Tibial nerve (tissue), 4 donors: ENCODE measurements at places on chromosomes 1 and 21. TPM values are rescaled to one million over a fixed set of nuclear protein-coding genes. Genes with fewer than 3 reads are reported as not detected.
A peak's percentile ranks its signal among the peaks of the same experiment; 100 is the strongest.

DNA sequence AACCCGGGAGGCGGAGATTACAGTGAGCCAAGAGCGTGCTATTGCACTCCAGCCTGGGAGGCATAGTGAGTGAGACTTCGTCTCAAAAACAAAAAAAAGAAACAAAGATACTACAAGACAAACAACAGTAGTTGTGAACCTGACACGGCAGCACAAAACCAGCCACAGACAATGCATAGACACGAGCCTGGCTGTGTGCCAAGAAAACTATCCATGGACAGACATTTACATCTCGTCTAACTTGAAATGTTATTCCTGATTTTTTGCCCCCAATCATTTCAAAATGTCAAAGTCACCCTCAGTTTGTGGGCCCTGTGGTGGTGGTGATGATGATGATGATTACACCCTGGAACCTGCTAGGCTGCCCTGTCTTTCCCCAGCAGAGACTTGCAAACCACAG lies 6.3 kb downstream of the KLHL21 start:
- no peak overlapping the region for H3K4me3 ChIP-seq
- H3K36me3 ChIP-seq, result peaks cover 47% of the 10 kb centered on the region
- H3K27ac ChIP-seq, result no peak overlapping the region
- no peak for DNase-seq

DNA sequence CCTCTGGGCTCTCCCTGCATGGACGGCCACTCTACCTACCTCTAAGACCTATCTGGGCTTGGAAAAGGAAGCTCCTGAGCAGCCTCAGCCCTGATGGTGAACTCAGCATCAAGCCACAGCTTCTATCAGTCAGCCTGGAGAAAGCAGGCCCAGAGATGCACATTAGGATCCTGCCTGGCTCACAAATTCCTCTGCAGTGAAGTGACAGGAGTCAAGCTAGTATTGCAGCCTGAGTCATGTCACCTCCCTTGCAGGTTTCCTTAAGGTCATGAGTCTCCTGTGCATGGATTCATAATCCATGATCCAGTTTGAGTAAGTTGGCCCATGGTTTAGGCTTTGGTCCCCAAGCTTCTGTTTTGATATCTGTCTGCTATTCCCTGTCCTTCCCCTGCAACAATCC lies 37.9 kb upstream of the DUSP10 start:
- no peaks in the 10 kb centered on the region for H3K27me3 ChIP-seq
- no peaks in the 10 kb centered on the region for H3K4me1 ChIP-seq
- no peak overlapping the region for H3K27ac ChIP-seq
- DNase-seq, result no peak
- H3K4me3 ChIP-seq, result no peak overlapping the region
- H3K36me3 ChIP-seq, result no peaks in the 10 kb centered on the region

DNA sequence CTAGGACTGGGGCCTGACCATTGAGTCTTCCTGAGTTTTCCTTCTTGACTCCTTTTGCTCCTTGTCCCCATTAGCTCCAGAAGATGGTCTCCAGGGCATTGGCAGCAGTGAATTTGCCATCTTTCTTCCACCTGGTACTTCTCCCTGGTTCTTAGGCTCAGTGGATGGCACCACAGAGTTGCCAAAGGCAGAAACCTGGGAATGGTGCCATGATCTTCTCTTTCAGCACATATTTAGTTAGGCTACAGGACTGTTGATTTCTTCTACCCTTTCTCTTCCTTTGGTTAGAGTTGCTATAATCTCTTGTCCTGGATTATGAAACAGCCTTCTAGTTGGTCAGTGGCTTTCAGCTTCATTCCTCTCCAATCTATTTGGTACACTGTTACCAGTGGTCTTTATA lies 6.2 kb downstream of the ZBTB40 start:
- H3K4me3 ChIP-seq, result no peak overlapping the region
- no peaks in the 10 kb centered on the region for H3K36me3 ChIP-seq
- H3K27me3 ChIP-seq, result no peaks in the 10 kb centered on the region
- DNase-seq, result no peak

- H3K36me3 ChIP-seq, result peaks cover 29% of the 10 kb centered on the region
- no peak overlapping the region for H3K4me3 ChIP-seq
- H3K27me3 ChIP-seq, result no peaks in the 10 kb centered on the region
Measured at GRCh38 chr21:33441489-33442477, 38.0 kb downstream of the TMEM50B start.

DNA sequence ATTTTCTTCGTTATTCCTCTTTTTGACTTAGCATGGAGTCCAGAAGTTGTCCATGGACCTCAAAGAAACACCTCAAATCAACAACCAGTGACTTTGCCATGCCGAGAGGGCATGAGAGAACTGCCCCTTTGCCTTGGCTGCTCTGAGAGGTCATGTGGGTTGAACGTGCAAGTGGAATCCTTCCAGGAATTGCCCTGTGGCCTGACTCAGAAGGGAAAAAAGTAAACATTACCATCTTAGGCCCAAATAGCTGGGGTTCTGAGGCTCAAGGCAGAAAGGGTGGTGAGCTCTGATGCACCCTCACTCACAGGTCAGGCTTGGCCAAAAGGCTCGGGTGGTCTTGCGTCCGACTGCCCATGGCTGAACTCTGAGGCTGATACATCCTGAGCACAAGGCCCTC lies 15.1 kb downstream of the STUM start:
- no peaks in the 10 kb centered on the region for H3K36me3 ChIP-seq
- H3K4me1 ChIP-seq, result no peaks in the 10 kb centered on the region
- H3K27me3 ChIP-seq, result no peaks in the 10 kb centered on the region
- no peak overlapping the region for H3K27ac ChIP-seq

DNA sequence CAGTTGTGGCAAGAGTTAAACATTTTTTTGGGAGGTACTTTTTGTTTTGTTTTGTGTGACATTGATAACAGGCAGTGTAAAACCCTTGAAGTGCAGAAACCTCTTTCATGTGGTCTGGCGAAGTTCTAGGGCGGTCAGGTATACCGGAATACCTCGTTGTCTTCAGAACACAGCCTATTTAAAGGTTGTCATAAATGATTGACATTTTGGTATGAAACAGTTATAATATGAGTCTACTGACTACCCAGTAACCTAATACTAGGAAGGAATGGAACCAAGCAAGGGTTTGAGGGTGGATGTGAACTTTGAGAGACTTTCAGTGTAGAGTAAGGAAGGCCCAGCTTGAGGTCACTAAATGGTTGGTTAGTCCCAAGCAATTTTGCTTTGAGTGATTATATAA lies 40.5 kb downstream of the PATJ start:
- no peaks in the 10 kb centered on the region for H3K27me3 ChIP-seq
- H3K27ac ChIP-seq, result no peak overlapping the region
- H3K36me3 ChIP-seq, result no peaks in the 10 kb centered on the region
- no peaks in the 10 kb centered on the region for H3K4me1 ChIP-seq
- DNase-seq, result no peak

- H3K4me3 ChIP-seq, result no peak overlapping the region
- H3K4me1 ChIP-seq, result peaks cover 37% of the 10 kb centered on the region
- no peak overlapping the region for H3K27ac ChIP-seq
- H3K36me3 ChIP-seq, result peaks cover 7% of the 10 kb centered on the region
- no peak for DNase-seq
- no peaks in the 10 kb centered on the region for H3K27me3 ChIP-seq
Measured at GRCh38 chr1:89195476-89195875, 3.3 kb downstream of the GBP4 start.

GRCh38 chr1:110085671-110086070 lies 15.2 kb upstream of the ALX3 start:
- no peak overlapping the region for H3K4me3 ChIP-seq
- peaks cover 17% of the 10 kb centered on the region for H3K27me3 ChIP-seq
- no peaks in the 10 kb centered on the region for H3K36me3 ChIP-seq
- peaks cover 11% of the 10 kb centered on the region for H3K4me1 ChIP-seq
- DNase-seq, result no peak
- no peak overlapping the region for H3K27ac ChIP-seq

GRCh38 chr1:172360511-172360910 lies 60.0 kb upstream of the C1orf105 start:
- H3K4me1 ChIP-seq, result no peaks in the 10 kb centered on the region
- no peaks in the 10 kb centered on the region for H3K36me3 ChIP-seq
- peak overlapping the region; percentile 47 for H3K27ac ChIP-seq

The ZMYM4 gene
- 27.4 TPM for total RNA-seq

The RNU1-1 gene
- under 0.01 TPM for total RNA-seq

The HSPB7 gene
- 10.4 TPM for total RNA-seq

The AADACL3 gene
- not detected for total RNA-seq

The RHCE gene
- 0.22 TPM for total RNA-seq

The FYB2 gene
- total RNA-seq, result not detected

The CLDN19 gene
- 259 TPM for total RNA-seq

The DYNLT4 gene
- total RNA-seq, result 2.5 TPM
